ENCODE measurements at places on chromosomes 4 and X.

DNA sequence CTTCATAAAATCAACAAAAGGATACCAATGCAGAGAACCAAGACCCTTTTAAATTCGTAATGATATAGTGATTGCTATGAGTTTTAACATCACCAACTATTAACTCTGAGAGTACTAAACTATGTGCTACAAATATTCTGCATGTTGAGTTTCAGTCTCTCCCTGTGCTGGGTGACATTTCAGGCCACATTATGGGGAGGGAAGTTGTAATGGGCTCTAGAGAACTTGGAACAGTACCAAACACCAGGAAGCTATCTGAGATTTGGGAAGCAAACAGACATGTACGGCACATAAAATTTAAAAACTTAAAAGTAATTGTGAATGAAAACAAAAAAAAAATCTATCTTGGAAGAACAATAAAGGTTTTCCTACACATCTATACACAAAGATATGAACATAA, 59.6 kb upstream of the PRSS48 start:
- DNase-seq = no peak

DNA sequence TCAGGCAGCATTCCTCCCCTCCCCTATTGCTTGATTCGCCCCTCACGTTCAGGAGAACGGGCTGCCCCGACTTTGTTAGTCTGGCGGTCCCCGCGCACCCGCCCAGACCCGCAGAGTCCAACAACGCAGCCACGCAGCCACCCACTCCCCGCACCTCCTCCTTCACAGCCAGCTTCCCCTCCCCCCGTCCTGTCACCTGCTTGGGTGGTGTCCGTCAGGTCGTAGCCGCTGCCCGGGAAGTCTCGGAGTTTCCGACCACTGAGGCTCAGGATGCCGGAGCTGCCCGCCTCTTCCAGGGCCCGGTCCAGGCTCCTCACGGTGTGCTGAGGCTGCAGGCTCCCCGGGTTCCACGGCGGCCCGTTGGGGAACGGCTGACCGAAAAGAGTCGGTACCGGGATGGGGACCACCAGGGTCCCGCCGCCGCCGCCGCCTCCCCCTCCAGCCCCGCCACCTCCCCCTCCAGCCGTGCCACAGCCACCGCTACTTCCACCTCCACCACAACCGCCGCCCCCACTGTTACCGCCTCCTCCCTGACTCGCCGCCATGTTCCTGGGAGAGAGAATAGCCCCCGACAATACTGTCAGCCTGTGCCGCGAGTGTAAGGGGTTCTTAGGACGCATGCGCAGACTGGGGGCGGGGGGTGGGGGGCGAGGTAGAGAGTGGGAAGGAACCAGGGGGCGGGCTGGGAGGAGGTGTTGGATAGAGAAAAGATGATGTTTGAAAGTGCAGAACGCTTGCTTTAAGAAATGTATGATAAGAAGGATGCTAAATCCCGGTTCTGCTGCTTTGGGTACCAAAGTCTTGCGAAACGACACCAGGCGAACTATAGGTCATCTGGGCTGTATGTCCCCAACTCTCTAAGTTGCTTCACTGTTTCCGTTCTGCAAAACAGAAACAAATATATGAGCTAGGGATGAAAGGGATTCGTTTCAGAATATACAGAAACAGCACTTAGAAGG, at the start of gene LRCH2:
LRCH2 (minus strand) TSS at position 600 of the 959 bp plus-strand sequence; CDS start at position 545, 55 bp downstream.
- no peak for DNase-seq

DNA sequence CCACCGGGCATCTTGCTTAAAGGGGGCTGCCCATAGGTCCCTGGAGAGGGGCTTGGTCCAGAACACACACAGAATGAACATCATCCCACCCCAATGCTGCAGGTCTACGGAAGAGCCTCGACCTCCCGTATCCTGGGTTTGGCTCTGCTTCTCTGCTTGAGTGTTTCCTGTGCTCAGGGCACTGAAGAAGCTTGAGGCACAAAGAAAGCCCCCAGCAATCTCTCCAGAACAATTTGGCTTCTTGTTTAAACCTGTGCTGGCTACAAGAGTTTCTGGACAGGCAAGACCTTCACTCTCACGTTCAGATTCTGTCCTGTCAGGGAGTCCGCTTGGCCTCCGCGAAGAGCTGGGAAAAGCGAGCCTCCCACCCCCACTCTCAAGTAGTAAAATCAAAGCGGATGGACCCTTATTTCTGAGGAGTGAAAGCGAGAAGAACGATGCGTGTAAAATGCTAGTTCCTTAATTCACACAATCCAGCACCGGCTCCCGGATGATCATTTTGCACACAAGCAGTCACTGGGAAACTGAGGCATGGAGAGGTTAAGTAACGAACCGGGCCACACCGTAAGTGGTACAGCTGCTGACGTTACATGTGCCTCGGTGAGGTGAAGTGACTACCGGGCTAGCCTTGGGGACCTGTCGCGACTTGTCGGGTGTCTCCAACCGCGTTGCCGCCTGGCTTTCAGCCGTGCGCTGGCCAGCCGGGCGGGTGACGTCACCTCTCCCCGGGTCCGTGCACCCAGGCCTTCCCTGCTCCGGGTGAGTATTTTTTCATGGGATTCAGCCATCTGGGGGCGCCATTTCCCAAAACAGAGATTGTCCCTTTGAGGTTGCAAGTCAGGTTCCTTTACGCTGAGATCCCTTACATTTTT, 3.1 kb upstream of the SFRP2 start:
- DNase-seq = no peak

DNA sequence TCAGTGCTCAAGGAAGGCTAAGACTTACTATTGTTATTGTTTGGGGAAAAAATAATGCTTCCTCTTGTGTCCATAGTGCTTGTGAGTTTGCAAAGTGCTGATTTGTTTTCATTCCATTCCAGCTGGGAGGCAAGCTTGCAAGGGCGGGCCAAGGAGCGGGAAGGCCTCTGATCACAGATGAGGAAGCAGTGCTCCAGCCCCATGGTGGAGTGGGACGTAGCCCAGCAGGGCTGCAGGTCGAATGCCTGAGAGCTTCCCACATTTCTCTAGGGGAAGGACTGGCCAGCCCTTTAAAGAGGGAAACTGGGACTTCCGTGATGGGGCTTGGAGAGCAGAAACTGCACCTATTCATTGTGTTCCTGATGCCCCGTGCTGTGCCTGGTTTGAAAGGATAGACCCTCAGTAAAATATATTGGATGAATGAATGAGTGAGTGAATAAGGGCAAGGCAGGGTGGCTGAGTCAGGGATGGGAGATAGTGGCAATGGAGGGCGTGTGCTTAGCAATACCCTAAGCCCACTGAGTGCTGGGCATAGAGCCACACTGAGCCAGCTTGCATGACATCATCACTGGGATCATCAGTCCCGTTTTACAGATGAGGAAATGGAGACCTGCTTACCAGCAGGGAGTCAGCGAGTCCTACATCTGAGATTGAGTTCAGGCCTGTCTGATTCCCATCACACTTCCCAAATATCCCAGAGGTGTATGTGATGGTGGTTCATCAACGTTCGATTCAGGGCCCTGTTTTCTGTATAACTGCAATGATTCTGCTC, 17.9 kb upstream of the NSG1 start:
- DNase-seq = no peak

- no peak for DNase-seq
These were observed 107.3 kb downstream of the ADRA2C start for GRCh38 chr4:3873408-3874027.

- DNase-seq = no peak
These were observed 1.2 kb upstream of the SOWAHB start for GRCh38 chr4:76898949-76899645.

- no peak for DNase-seq
These were observed 35.3 kb downstream of the RBPJ start for GRCh38 chr4:26356081-26356501.

DNA sequence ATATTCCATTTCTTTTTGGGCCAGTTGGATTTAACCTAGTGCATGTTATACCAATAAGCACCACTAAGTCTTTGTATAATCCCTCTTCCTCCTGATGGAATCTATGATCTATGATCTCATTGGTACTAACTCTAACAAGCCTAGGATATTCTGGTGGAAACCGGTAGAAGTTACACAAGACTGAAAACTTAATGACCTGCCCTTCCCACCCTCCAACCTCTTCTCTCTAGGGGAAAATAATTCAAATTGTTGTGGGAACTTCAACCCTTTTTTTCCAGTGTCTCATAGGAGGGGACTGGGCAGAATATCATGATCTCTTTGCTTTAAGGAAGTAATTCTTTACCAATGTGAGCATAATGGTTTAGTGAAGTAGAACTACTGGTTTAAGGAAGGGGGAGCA, 289.5 kb upstream of the BOD1L1 start:
- no peak for DNase-seq

DNA sequence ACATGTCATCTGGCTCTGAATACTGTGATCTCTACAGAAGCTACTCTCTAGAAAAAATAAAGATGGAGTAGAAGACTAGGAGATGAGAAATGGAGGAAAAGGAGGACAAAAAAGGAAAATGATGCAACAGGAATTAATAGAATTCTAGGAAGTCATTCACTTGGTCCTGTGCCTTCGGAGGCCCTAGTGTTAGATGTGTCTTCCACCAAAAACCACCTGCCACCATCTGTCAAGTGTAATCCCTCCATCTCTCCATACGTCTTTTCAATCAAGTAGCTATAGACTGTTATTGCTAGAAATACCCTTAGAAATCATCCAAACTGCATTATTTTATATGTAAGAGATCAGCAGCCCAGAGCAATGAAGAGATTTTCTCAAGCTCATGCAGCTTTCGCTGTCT, 2.9 kb upstream of the RAB41 start:
- DNase-seq = no peak

DNA sequence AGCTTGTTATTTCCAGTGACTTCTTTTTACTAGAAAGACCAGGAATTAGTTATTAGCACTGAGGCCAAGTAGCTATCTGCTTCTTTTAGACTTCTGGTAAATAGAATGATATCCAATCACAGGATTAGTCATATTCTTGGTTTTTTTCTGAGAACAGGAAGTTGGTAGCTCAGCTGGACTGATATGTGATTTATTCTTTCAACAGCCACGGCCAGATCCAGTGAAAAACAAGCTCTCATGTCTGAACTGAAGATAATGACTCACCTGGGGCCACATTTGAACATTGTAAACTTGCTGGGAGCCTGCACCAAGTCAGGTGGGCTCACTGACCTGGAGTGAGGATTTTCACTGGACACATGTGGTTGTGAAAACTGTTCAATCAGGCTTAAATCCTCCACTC, 48.6 kb downstream of the PDGFRA start:
- no peak for DNase-seq

DNA sequence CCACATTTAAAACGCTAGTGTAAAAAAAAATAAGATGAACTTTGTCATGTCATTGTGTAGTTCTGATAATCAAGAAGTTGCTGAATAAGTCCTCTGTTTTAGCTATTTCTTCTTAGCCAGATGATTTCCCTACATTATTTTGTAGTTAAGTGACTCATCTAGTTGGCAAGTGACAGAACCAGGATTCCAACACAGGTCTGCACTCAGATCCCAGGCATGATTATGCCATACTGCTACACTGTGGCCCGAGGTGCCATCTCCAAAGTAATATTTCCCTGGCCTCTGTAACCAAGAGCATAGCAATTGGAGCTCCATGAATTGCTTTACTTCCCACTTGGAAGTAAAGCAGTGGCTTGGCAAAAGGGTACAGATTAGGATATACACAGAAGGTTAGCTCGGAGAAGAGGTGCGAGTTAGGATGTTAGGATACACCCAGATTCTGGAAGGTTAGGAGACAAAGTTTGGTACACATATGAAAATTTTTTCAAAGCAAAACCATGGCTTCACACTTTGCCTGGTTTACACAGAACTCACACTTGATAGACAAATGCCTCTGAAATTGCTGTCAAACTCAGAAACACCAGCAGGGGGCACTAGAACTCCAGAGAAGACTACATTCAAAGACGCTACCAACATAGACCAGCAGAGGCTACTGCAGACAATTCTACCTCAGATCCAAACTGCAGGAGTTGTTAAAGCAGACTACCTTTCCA, 41.4 kb downstream of the SRPX2 start:
- DNase-seq = peak; percentile 36

DNA sequence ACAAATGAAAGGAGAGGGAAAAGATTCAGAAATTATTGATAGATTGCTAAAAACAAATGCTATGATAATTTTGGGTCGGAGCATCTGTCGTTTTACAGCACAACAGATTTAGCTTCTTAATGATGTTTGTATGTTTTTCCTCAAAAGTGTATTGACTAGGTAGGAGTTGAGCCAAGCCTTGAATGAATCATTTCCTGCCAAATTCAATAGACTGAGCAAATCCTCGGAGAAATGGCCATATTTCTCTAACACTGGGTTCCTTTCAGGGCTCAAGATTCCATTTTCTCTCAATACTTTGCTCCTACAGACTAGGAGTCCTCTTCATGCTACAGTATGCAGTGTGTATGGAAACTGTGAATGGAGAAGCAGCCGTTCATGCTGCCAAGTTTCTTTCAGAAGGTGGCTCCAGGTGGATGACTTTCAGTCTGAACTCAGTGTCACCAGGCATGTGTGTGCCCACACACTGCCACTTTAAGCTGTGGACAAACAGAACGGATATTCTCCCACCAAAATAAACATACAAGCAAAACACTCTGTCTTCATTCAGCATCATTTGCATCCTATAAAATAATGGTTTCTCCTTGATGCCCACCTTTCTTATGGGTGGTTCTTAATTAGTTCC, 146.0 kb downstream of the TBL1X start:
- no peak for DNase-seq

GRCh38 chrX:155216940-155217440, 730 bp downstream of the VBP1 start:
- DNase-seq = no peak

- DNase-seq = no peak
These were observed 6.3 kb downstream of the ALG13 start for GRCh38 chrX:111687305-111687704.

- DNase-seq = peak; percentile 65
These were observed 7.3 kb upstream of the OPN1LW start for GRCh38 chrX:154136627-154137161.

DNA sequence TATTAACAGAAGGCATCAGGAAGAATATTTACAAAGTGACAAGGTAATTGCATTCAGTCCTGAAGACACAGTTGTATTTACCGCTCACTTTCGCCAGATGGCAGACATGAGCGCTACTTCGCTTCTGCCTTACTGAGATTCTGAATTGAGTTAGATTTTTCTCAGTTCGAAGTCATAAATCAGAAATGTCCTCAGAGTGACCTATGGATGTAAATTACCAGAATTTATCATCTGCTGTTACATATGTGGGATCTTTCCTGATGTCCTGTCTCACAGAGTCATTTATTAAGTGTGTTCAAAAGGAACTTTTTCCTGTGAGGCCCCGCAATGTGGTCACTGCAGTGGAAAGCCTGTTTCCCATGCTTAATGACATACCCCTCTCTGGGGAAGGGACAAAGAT, 97.3 kb upstream of the DCLK2 start:
- no peak for DNase-seq

- DNase-seq = no peak
These were observed 21.0 kb upstream of the JAKMIP1 start for GRCh38 chr4:6221301-6221850.

GRCh38 chrX:40474205-40474626, 106.6 kb upstream of the ATP6AP2 start:
- no peak for DNase-seq

- no peak for DNase-seq
These were observed 117.2 kb upstream of the FAT1 start for GRCh38 chr4:186840771-186841301.

Measured in T-helper 1 cell (primary cell).